ENCODE measurements at places on chromosomes 13 and 19.
A peak's percentile ranks its signal among the peaks of the same experiment; 100 is the strongest.

GRCh38 chr19:6242677-6243076, 37.1 kb downstream of the MLLT1 start:
- DNase-seq = no peak

GRCh38 chr19:29952646-29953045, 10.6 kb downstream of the URI1 start:
- no peak for DNase-seq

GRCh38 chr13:98487522-98487921, 89.4 kb downstream of the STK24 start:
- no peak for DNase-seq

DNA sequence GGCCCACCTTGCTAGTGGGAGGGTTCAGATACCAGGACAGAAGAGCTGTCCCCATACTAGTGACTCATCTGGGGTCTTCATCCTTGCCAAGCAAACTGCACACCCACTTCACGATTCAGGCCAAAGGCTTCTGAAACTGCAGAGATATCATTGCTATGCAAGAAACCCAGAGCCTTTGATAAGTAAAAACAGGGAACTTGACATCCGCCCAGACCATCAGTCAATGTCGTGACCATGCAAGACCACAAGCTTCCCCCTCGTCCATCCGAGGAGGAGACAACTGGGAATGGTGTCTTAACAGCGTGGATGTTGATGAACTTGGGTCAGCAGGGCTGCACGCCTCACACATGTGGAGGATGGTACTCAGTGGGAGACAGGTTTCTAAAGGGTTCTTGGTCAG, 58.0 kb downstream of the ABCC4 start:
- DNase-seq = no peak

DNA sequence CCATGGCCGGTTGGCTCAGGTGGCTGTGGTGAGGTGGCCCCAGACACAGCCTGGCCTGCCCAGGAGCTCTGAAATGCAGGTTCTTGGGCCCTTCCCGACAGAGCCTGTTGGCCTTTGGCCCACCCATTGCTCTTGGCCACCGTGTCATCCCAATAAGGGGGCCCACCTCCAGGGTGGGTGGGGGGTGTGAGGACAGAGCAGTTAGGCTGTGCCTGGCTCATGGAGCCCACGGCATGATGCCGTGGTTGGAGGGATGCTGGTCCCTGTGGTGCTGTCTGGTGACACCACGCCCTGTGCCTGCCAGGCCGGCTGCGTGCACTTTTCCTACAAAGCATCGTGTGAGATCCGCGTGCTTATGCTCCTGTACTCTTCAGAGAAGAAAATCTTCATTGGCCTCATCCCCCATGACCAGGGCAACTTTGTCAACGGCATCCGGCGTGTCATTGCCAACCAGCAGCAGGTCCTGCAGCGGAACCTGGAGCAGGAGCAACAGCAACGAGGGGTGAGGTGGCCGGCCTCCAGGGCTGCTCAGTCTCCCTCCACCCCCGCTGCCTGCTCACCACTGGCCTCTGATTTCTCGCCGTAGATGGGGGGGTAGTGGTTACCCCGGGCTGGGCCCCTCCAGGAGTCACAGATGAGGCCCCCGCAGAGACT, 7.6 kb downstream of the PNKP start:
- no peak for DNase-seq

GRCh38 chr13:113632706-113633484, 25.1 kb downstream of the ATP4B start:
- DNase-seq = no peak

DNA sequence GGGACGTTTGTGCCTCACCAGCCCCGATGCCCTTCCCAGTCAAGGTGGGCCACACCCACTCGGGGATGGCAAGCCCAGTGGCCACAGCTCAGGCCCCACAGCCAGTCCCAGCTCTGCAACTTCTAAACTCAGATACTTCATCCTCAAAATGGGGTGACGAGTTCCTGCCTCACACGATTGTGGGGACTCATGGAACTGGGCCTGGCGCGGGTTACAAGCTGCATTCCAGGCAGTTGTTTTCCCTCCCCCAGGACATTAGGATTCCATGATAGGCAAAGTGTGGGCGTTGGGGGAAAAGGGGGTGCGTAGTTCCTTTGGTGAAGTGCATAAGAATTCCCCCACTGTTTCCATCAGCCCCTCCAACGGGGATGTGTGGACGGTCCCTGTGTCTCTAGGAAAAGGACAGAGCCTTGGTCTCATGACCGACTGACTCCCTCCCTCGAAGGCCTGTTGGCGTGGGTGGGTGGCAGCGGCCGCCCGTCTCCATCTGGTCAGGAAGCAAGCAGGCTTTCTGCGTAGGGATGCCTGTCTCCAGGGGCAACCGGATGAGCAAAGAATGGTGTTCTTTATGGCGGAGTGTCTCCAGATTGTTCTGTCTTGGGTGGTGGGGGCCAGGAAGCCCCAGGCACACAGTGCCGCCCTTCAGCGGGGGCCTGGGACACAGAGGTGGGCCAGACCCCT, 21.1 kb upstream of the NPAS1 start:
- no peak for DNase-seq

DNA sequence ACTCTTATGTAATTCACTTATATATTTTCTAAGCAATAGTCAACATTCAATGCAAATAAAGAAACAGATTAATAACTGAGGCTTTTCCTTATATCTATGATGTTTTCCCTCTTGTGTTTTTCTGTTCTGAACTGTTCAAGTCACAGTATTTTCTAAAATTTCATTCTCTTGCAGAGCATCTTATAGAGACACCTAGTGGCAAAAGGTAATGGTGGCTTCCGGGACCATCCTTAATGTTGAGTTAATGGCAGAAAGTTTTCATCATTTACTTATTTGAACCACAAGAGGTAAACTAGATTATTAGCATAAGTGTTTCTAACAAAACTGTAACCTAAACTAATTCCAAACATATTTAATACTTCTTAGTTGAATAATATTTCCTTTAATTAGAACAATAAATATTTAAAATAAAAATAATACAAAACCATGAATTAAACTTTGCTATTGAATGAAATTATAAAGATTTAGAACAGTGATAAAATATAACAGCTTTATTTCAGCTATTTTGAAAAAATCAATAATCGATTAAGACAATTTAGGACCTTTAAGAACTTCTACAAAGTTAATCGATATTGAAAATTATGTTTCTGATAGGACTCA, 1.7 kb upstream of the SLITRK5 start:
- no peak for DNase-seq

- DNase-seq = peak; percentile 65
Measured at GRCh38 chr19:16566161-16566560, 6.1 kb downstream of the SLC35E1 start.

DNA sequence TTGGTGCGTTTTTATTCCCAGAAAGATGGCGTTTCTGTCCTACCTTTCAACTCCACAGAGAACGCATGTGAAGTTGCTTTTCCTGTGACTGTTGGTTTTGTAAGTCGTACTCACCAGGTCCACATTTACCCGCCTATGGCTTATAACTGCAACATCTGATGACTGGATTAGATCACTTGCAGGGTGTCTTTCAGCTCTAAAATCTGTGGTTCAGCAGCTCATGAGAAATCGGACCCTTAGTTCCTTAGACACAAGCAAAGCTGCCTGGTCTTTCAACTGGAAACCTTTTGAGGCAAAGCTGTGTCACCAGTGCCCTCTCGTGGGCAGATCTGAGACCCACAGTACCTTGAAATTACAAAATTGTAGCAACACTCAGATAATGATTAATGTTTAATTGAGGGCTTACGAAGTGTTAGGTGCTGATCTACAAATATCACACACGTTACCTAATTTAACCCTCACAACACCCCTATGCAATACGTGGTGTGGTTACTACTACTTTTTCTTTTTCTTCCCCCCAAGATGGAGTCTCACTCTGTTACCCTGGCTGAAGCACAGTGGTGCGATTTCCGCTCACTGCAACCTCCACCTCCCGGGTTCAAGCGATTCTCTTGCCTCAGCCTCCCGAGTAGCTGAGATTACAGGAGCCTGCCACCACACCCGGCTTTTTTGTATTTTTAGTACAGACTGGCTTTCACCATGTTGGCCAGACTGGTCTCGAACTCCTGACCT, 65.4 kb downstream of the RUBCNL start:
- DNase-seq = peak; percentile 45

DNA sequence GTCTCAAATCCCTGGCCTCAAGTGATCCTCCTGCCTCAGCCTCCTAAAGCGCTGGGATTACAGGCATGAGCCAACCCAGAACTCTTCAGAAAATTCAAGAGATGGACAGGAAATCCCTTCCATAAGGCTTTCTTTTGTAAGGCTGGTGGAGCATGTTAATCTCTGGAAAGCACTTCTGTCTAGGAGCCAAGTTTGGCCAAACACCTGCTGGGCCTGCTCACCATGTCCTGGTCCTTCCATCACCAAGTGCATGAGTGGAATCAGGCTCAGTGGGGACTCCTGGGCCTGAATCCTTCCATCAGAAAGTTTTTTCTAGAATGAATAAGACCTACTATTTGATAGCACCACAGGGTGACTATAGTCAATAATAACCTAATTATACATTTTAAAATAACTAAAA, 148.0 kb downstream of the DCLK1 start:
- no peak for DNase-seq

GRCh38 chr19:41892173-41892902, 9.4 kb downstream of the ARHGEF1 start:
- DNase-seq = no peak

DNA sequence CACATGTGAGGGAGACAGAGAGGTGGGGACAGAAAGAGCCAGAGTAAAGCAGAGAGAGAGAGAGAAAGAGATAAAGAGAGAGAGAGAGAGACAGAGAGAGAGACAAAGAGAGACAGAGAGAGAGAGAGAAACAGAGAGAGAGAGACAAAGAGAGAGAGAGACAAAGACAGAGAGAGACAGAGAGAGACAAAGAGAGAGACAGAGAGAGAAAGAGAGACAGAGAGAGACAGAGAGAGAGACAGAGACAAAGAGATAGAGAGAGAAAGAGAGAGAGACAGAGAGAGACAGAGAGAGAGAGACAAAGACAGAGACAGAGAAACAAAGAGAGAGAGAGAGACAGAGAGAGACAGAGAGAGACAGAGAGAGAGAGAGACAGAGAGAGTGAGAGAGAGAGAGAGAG, 4.2 kb upstream of the TTYH1 start:
- no peak for DNase-seq

GRCh38 chr13:43448605-43449336, 338.0 kb downstream of the ENOX1 start:
- no peak for DNase-seq

DNA sequence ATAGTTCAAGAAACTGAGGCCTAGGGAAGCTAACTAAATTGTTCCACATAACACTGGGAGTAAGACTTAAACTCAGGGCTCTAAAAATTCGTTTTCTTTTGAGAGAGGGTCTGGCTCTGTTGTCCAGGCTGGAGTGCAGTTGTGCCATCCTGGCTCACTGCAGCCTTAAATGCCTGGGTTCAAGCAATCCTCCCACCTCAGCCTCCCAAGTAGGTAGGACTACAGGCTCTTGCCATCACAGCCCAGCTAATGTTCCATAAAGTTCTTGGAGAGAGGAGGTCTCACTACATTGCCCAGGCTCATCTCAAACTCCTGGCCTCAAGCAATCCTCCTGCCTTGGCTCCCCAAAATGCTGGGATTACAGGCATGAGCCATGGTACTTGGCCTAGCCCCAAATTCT, 10.7 kb downstream of the ZMYM5 start:
- DNase-seq = no peak

GRCh38 chr19:16361926-16362325, 37.3 kb downstream of the KLF2 start:
- no peak for DNase-seq

- no peak for DNase-seq
Measured at GRCh38 chr19:49855277-49855675, 4.3 kb downstream of the PTOV1 start.

DNA sequence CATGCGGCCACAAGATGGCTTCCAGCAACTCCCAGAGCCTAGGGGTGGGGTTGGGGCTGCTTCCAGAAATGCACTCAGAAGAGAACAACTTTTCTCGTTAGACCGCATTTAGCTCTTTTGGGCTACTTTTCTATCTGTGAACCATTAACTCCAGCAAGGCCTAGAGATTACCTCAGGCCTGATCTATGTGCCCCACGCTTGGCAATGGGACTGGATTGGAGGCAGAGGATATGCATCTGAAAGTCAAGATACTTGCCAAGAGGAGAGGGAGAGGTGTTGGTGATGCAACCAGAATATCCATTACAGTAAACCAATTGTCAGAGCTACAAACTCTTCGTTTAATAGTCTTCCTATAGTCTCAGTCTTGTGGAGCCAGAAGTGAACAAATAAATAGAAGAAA, 177.7 kb downstream of the TDRD3 start:
- DNase-seq = no peak

- DNase-seq = no peak
Measured at GRCh38 chr13:28094306-28094705, 6.1 kb downstream of the FLT3 start.

- no peak for DNase-seq
Measured at GRCh38 chr19:45235485-45235884, 9.7 kb downstream of the EXOC3L2 start.

- no peak for DNase-seq
Measured at GRCh38 chr19:8000298-8001038, 5.0 kb downstream of the ELAVL1 start.

DNA sequence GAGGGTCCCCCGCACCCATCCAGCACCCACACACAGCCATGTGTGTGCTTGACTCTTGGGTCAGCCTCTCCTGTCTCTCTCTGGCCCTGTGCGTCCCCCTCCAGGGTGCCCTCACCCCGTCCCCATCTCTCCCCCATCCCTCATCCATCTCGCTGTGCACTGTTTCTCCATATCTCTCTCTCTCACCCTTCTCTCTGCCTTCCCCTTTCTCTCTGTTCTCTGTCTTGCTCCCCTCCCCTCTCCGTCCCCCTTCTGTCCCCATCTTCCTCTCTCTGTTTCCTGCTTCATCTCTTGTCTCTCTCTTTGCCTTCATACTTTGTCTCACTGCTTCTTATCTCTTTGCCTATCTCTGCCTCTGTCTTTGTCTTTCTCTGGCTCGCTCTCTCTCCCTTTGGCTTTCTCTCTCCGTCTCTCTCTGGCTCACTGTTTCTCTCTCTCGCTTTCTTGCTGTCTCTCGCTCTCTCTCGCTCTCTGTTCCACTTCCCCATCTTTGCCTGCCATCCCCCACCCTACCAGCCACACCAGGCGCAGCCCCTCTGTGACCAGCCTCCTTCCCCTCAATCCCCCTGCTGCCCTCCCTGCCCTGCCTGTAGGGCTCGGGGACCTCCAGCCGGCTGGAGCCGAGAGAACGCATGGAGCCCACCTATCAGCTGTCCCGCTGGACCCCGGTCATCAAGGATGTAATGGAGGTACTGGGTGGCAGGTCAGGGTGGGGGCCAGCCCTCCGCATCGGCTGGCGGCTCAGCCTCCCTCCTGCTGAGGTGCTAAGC, 8.9 kb downstream of the STXBP2 start:
- no peak for DNase-seq
